ENCODE measurements at places on chromosomes 12 and 14.
A peak's percentile ranks its signal among the peaks of the same experiment; 100 is the strongest.

- no peak for DNase-seq
Observed at GRCh38 chr12:79747274-79747673, 56.5 kb upstream of the PAWR start.

- peak; percentile 45 for DNase-seq
Observed at GRCh38 chr12:7162691-7163114, 26.8 kb upstream of the PEX5 start.

DNA sequence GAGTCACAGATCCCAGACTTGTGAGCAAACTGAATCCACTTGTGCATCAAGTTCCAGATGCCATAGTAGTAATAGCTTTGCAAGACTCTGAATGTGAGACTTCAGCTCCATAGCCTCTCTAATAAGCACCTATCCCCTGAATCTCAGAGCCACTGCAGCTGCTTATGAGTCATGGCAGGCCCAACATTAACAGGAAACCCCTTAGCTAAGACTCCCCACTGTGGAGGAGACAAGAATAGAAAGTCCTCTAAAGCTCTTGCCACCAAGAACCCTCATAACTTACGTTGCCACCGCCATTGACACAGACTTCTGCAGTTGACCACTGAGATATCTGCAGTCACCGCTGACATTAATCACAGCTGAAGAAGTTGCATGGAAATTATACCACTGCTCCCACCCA is 62.9 kb upstream of the PDE3A start:
- DNase-seq = no peak

DNA sequence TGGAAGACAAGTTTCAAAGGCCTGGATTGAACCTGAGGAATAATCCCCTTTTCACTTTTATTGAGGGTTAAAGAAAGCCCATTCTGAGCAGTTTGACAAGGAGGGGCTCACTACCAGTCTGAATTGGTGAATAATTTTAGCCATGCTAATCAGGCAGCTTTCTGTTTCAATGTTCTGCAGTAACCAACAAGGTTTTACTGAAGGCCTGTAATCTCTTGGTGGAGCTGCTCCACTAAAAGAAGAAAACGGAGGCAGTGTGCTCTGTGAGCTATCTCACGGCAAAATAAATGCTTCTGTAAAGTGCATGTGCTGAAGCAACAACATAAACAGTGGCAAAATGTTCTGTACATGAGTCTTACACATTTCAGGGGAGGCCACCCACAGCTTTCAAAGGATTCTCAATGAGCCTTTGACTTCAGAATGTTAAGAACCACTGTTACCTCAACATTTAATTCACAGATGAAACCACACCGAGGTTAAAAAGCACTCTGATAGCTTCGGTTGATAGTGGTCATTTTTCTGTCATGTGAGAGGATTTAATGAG is 111.2 kb downstream of the LRIG3 start:
- DNase-seq = no peak

DNA sequence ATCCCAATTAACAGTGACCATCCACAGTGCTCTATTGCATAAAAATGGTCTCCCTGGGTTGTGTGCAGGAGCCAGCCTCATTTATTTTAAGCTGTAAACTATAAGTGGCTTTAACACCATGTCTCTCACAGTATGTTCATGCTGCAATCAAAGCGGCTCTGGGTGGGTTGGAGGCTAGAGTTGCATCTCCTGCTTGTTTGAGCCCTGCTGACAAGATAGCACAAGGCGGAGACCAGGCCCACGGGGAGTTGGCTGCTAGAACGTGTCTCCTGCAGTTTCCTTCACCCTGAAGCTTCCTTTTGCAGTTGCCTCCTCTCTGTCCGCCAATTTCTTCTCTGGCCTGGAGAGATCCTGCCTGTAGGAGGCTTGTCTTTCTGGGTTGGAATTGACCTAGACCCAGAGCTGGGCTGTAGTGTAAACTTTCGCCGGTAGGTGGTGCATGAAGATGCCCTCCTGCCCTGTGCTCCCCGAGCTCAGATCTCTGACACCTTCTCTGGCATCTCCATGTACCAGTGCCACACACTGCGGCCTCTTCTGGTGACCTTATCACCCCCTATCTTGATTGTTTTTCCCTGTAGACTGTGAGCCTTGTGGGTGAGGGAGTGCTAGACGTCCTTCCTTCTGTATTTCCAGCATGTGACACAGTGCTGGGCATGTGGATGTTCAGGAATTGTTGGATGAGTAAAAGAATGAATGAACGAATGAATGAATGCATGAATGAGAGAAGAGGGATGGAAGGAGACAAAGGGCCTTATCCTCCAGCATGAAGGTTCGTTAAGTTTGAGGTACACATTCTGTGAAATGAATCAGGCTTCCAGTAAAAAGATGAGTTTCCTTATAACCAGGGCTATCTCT is 10.4 kb downstream of the OTUB2 start:
- DNase-seq = no peak
